ENCODE measurements at places on chromosomes 1 and 21. TPM values are rescaled to one million over a fixed set of nuclear protein-coding genes. Genes with fewer than 3 reads are reported as not detected.

PLPPR5 gene
- 0.50 TPM for total RNA-seq

RSPO1 gene
- total RNA-seq = 0.08 TPM

DNA sequence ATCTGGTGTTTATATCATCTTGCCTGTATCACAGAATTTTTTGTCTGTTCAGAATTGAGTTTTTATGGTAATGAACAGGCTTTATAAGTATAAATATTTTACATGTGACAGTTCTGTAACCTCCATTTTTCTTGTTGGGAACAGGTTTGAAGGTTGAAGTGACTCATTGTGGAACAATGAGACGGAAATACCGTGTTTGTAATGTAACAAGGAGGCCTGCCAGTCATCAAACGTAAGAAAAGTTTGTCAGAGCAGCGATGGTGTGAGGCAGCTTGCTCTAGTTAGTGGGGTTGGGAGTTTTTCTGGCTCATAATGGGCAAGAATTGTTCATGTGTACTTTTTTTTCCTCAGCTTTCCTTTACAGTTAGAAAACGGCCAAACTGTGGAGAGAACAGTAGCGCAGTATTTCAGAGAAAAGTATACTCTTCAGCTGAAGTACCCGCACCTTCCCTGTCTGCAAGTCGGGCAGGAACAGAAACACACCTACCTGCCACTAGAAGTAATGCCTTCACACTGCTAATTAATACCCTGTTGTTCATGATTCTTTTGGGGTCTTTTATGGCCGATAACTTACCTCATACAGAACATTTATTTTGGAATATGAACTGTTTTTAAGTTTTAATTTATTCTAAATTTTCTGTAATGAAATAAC lies 75.2 kb upstream of the TEKT2 start:
- peak; percentile 58 for DNase-seq

DNA sequence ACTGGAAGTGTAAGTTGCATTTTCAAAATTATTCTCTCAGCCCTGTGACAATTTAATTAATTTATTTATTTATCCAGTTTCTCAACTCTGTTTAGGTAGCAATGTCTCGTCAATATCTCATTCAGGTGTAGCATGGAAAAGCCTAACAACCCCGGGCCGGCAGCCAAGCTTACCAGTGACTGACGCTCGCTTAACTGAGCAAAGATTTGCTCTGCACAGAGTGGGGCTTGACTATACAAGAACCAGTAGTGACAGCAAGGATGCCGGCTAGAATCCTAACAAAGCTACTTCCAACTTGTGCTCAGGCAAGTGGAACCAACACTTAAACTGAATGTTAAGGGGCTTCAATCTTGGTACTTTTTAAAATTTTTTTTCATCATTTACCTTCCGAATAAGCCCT lies 80.9 kb upstream of the ESRRG start:
- no peak for DNase-seq

Measured in kidney epithelial cell (primary cell).